Dermis blood vessel endothelial cell (primary cell): ENCODE measurements at places on chromosomes 11 and 22. TPM values are rescaled to one million over a fixed set of nuclear protein-coding genes. Genes with fewer than 3 reads are reported as not detected.

The PRR33 gene
- not detected in 2 replicates for total RNA-seq

DNA sequence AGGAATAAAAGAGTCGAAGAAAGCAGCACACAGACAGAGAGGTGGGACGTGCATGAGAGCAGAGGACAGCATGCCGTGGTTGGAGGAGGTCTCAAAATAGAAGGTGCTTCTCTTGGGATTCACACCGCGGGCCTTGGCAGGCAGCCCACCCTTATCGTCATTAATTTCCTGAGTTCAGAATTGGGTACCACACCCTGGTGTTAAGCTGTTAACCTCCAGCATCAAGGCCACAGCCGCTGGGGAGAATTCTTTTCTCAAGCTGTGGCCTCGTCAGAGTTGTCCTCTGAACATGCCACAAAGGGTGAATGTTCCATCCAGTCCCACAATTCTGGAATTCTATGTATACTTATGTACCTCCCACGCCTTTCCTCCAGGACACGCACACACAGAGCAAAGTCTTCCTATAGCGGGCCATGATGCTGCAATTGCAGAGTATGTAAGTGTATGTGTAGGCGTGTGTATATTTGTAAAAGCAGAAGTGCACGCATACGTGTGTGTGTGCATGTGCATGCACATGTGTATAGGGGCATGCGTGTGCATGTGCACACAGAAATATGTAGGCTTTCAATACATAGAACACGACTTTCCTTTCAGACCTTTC, 39.0 kb downstream of the ADAMTS8 start:
- DNase-seq = no peak

- no peak for DNase-seq
These were observed 99.3 kb downstream of the WNT7B start for GRCh38 chr22:45877651-45878050.

DNA sequence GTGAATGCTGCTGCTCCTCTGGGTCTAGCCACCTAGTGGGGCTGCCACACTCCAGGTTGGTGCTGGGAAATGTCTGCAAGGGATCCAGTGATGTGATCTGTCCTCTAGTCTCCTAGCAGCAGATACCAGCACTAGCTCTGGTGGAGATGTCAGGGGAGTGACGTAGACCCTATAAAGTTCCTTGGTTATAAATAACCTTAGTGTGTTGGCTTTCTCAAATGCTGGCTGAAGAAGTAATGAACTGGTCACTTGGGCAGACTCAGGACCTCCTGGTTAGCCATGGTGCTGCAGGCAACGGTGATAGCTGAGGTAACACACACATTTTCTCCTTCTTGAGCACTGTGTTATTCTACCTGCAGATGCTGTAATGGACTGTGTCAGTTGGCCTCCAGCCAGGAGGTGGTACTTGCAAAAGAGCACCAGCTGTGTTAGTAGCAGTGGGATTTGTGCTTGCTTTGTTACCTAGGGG, 35.5 kb downstream of the BBOX1 start:
- DNase-seq = no peak

DNA sequence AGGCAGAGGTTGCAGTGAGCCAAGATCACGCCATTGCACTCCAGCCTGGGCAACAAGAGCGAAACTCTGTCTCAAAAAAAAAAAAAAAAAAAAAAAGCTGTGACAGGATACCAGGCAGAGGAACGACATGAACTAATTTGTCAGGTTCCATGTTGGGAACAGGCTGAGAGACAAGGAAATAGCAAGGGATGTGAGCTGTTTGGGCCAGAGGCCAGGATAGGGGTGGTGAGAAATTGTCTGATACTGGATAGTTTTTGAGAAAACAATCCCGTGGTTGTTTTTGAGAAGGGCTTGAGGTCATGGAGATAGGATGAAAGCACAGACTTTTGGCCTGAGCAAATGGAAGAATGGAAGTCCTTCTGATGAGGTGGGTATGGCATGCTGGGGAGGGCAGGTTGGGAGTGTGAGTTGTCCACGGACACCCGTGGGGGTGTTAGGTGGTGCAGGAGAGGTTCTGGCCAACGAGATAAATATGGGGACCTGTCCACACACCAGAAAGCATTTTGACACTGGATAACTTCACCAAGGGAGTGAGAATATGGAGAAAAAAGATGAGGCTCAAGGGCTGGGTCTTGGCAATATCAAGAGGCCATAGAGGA, 13.7 kb downstream of the PIWIL3 start:
- DNase-seq = peak; percentile 53

GRCh38 chr11:100404907-100405306, 282.2 kb upstream of the ARHGAP42 start:
- DNase-seq = no peak

DNA sequence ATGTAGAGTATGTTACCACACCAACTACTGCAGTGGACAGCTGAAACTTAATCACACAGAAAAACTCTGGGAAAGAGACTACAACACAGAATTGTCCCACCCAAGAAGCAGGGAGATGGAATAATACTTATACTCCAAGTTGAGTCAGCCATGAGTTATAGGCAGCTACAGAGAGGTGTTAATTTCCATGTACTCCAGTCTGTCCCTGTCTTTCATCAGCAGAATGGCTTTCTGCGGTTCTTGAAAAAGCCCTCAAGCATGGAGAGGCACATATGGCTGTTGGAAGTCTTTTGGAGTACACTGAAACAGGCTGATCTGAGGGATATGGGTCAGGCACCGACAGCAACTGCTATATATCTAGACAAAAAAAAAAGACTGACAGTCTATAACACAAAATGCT, 219.5 kb downstream of the DLG2 start:
- no peak for DNase-seq
